ENCODE measurements at places on chromosomes 5 and 9.

GRCh38 chr9:91384954-91385353, 23.2 kb upstream of the AUH start:
- no peak for DNase-seq

GRCh38 chr9:128733256-128733655, 9.3 kb upstream of the ZDHHC12 start:
- no peak for DNase-seq

DNA sequence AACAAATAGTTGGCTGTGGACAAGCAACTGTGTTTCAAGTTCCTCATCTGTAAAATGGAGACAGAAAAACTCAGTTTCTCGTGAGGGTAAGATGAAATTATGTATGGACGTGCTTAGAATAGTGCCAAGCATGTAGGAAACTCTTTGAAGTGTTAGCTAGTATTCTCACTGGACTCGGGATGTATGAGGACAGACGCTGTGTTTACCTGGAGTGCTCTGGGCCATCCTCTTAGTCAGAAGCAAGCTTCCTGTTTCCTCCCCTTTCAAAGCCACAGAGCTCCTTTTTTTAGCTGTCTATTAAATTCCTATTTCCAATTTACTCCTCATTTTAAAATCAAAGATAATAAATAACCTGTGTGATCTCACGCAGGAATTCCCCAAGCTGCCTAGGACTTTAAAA, 23.8 kb upstream of the IQGAP2 start:
- DNase-seq = no peak

DNA sequence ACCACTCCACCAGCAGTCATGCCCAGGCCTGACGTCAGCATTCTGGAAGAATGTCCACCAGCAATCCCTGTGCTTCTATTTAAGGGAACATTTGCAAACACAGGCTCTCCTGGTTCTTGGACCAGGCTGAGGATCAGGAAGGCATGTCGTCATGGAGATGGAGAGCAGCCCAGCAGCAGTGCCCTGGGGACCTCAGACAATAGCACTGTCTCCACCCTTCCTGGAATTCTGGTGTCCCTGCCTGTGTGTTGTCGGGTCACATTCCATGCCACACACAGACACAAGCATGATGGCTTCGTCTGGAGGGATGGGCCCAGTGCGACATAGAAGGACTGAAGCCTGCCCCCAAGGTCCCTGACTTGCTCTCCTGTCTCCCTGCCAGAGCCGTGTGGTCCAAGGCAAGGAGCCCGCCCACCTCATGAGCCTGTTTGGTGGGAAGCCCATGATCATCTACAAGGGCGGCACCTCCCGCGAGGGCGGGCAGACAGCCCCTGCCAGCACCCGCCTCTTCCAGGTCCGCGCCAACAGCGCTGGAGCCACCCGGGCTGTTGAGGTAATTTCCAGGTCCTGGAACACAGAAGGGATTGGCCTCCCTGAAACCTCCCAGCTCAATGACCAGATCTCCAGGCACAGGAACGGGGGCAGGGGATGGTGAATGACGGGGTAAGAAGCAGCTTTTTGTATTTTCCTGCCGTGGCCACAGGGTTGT, 43.8 kb downstream of the STOM start:
- no peak for DNase-seq

- no peak for DNase-seq
These were observed 70.8 kb upstream of the ENTREP1 start for GRCh38 chr9:69254223-69254622.

Data from naive thymus-derived CD4-positive, alpha-beta T cell (primary cell).